ENCODE measurements at places on chromosomes 7 and 10. TPM values are rescaled to one million over a fixed set of nuclear protein-coding genes. Genes with fewer than 3 reads are reported as not detected.

Gene SPDYE11
- 0.18 TPM for polyA plus RNA-seq

- DNase-seq: no peak
These were observed 40.1 kb downstream of the ZNF467 start for GRCh38 chr7:149733131-149733923.

GRCh38 chr10:28991333-28992270, 297.3 kb upstream of the LYZL1 start:
- DNase-seq: no peak

DNA sequence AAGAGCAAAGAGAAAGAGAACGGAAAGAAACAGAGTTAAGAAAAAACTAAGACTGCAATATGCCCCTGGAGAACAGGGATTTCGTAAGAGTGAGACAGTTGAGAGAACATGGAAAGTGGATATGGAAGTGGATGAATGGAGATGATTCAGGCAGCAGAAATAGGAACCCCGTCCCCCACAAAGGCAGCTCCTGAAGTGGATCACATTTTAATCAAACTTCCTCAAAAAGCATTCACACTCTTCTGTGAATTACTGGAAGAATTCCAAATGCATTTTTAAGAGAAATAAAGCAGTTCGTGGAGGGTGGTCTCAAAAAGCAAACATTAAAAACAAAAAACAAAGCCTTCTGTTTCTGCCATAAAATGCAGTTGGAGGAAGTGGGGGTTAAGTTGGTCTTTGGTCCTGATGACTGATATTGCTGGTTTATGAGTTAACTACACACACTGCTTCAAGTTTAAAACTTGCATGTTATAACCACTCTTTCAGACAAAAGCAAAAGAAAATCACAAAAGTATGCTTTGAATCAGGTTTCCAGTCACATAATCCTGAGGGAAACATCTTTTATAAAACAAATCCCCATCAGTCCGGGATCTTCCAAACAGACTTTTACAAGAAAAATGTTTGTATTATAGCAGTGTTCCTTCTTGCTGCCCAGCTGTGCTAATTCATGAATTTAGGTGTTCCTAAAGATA, 214.3 kb downstream of the FANK1 start:
- no peak for DNase-seq

DNA sequence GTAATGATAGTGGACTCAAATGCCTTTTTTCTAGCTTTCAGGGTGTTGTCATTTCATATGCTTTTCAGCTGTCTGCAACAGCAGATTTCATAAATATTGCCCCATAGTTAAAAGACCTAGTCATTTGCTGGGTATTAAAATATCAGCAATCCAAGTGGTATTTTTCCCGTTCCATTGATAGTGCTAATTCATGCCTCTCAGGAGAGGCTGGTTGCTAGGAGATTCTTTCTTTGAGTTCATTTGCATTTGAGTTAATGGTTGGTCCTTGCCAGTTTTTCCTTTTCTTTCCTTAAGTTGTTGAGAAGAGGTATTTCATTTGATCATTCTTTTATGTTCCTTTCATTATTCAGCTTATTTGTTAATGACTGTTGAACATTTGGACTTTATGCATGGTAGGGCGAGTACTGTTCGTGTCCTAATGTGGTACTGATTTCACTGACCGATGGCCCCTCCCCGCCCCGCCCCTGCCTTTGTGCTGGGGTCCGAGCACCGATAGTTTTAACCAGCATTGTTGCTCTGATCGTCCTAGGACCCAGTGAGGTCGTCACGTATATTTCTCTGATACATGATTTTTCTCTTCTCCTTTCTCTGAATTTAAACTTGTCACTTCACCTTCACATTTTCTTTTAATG, 128.6 kb downstream of the CCNY start:
- DNase-seq: no peak

DNA sequence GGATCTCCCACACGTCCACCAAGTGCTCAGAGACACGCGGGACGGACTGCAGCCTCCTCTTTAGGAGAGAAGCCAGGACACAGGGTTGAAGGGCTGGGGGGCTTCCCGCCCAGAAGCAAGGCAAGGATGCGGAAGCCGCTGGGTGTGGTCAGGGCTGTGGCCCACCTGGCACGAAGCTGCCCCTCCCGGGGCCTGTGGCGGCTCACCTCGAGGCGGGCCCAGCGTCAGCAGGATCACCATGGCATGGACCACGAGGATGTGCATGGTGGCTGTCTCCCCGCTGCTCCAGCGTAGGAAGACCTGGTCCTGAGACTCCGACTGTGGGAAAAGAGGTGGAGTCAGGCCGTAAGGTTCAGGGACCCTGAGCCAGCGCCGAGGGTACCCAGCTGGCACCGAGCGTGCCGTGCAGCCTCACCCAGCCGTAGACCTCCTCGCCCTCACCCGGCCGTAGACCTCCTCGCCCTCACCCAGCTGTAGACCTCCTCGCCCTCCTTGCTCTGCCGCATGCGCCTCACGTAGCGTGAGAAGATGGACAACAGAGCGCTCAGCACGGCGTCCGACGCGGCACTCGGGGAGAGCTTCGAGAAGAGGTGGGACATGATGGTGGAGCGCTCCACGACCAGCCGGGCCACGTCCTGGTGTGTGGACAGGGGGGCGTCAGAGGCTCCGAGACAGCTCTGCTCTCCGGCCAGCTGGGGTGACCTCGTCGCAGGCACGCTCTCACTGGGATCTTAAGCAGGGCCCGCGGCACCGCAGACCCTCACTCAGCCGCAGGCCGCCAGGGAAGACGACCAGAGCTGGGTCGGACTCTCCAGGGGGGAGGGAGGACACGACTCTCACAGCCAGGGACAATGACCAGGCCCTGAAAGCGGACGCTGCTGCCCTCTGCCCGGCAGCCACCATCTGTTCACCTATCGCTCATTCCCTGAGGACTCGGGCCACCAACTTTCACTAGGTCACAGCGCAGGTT, 20.4 kb downstream of the INTS1 start:
- no peak for DNase-seq

DNA sequence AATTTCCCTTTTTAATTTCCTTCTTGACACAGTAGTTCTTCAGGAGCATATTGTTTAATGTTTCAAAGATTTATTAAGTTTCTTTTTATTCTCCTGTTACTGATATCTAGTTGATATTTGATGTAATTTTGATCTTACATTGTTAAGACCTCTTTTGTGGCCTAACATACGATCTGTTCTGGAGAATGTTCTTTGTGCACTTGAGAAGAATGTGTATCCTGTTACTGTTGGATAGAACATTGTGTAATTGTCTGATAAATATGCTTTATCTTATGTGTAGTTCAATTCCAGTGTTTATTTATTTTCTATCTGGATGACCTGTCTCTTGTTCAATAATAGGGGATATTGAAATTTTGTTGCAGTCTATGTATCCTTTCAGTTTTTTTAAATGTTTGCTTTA, 106.7 kb downstream of the ITGB1 start:
- DNase-seq: no peak

GRCh38 chr10:48606530-48607355, 1.9 kb upstream of the ARHGAP22 start:
- no peak for DNase-seq

GRCh38 chr7:34136698-34137097, 231.4 kb downstream of the BMPER start:
- no peak for DNase-seq
